ENCODE measurements at places on chromosomes 3 and 15.

GRCh38 chr3:66021731-66022131 is 17.0 kb downstream of the MAGI1 start:
- no peak overlapping the region for H3K27ac ChIP-seq
- H3K36me3 ChIP-seq: no peaks in the 10 kb centered on the region
- H3K27me3 ChIP-seq: no peaks in the 10 kb centered on the region
- no peak overlapping the region for H3K4me3 ChIP-seq

DNA sequence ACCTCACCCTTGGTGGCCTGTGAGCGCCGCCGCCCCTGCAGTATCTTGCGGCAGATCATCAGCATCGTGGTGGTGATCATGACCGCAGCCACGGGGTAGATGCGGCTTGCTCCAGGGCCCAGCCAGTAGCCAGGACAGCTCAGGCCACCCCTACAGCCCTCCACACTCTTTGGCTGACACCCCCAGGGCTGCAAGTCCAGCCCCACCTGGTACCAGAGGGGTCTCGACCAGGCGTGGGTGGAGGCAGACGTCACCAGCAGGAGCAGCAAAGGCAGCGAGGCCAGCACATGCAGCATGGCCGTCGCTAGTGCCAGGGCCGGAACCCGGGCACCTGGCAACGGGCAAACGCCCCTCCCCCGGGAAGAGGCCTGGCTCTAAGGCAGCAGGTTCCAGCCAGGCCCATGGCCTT is at the start of gene TMEM89:
Gene TMEM89 (minus strand): TSS at position 309 of the 409 bp plus-strand sequence. CDS start 13 bp downstream, at position 296.
- no peaks in the 10 kb centered on the region for H3K27me3 ChIP-seq
- no peak within 1 kb of the TSS for H3K27ac ChIP-seq
- H3K4me1 ChIP-seq: no peaks in the 10 kb centered on the region
- no peak for DNase-seq
- no peak within 1 kb of the TSS for H3K4me3 ChIP-seq

DNA sequence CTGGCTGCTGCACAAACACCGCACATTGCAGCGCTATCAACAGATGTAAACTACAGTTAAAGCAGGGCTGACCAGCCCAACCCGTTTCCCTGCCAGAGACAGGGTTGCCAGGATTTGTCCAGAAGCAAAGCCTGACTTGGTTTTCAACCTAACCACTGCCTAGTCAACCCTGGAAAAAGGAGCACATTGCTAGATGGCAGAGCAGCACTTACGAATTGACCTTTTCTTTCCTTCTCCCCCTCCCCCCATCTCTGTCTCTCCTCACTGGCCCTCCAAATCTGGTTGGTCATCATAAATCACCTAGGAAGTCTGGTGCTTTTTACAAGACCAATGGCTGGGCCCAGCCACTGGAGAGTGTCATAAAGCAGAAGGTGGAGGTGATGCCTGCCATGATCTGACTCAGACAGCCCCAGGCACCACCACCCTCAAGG is 51.3 kb downstream of the ABCC5 start:
- DNase-seq: no peak
- no peak overlapping the region for H3K4me3 ChIP-seq
- no peaks in the 10 kb centered on the region for H3K27me3 ChIP-seq

- H3K4me1 ChIP-seq: peaks cover 12% of the 10 kb centered on the region
- H3K36me3 ChIP-seq: no peaks in the 10 kb centered on the region
- no peak overlapping the region for H3K27ac ChIP-seq
- DNase-seq: no peak
Observed at GRCh38 chr3:183208260-183208659, 44.8 kb upstream of the B3GNT5 start.

DNA sequence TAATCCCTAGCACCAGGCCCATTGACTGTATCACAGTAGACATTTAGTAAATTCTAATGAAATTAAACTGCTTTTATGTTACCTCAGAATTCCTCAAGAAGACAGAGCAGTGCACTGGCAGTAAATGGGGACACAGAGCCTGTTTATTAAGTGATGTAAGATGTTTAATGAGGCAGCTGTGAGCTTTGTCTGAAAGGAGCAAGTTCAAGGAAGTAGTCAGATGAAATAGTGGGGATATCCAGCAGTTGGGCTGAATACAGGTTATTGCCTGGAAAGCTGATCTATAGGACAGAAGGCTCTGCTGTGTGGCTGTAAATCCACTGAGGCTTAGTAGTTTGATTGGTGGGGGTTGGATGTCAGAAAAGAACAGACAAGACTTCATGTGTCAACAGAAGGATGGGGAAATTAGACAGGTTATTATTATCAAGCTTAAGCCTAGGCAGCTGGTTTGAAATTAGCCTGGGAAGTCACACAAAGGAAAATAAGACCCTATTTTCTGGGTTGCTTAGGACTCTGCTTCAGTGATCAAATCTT is 62.2 kb downstream of the PFN2 start:
- no peaks in the 10 kb centered on the region for H3K4me1 ChIP-seq
- H3K27me3 ChIP-seq: no peaks in the 10 kb centered on the region
- H3K4me3 ChIP-seq: no peak overlapping the region
- no peak for DNase-seq
- H3K36me3 ChIP-seq: peaks cover 1% of the 10 kb centered on the region

DNA sequence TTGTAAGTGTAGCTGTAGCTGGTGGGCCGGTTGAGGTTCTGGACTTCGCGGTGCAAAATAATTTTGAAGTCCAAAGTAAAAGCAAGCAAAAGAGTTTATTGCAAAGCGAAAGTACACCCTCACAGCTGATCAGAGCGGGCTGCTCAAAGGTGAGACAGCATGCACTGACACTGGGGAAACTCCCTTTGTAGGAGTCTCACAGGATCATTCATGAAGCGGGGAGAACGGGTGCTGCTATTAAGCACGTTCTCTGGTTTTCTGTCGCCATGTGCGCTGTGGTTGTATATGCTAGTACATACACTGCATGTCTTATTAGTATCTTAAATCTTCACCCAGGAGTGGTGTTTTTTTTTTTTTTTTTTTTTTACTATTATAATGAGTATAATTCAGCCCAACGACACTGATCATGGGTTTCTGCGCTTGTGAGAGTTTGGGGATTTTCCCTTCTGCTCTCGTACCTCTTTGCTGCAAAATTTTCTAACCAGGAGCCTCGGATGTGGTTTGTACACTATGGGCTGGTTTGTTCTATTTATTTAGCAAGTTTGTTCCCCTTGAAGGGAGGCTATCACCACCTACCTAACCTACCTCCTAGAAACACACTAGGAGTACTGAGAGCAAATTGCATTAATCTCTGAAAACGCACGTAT is 1.4 kb upstream of the AP4E1 start:
- peak overlapping the region; percentile 96 for H3K27ac ChIP-seq
- H3K36me3 ChIP-seq: peaks cover 3% of the 10 kb centered on the region
- H3K4me3 ChIP-seq: peak overlapping the region; percentile 94
- peaks cover 10% of the 10 kb centered on the region for H3K4me1 ChIP-seq

DNA sequence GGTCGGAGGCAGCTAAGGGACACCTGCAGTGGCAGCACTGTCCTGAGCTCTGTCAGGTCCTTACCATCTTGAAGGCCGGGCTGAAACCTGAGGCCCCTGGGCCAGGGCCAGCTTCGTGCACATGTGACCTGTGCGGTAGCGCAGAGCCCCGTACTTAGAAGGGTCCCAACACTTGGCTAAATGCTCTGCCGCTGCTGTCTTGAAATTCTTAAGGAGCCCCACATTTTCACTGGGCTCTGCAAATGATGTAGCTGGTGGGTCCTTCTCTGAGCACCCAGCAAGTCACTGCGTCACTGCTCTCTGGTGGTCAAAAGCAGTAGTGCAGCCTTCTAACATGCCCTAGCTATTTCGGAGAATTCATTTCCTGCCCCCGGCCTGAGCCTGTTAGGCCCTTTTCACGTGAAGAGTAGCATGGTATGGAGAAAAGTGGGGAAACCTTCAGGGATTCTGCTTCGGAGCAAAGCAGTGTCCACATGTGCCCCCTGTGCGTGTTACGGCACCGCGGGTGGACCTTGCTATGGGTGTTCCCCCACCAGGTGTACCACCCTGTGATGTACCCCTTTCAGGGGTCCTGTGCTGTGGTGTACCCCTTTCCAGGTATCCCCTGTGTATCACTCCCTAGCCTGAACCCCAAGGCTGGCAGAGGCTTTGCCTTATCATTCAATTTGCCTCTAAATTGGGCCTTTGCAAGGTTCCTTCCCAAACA is 79.7 kb downstream of the TMEM266 start:
- H3K27me3 ChIP-seq: no peaks in the 10 kb centered on the region
- peaks cover 5% of the 10 kb centered on the region for H3K4me1 ChIP-seq
- DNase-seq: peak; percentile 78
- no peak overlapping the region for H3K4me3 ChIP-seq
- no peak overlapping the region for H3K27ac ChIP-seq

DNA sequence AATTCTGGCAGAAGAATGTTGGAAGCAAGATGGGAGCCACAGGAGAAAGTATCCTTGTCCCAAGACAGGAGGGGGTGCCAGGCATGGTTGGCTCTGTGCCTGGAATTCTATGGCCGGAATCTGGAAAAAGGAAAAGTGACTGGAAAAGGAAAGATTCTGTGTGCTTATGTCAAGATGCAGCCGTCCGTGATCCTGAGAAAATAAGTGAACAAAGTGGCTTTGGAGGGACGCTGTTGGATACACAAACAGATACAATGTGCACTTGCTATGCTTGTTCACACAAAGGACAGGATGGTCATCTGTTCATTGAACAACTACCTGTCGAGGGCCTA is 28.5 kb upstream of the MUC20 start:
- no peak overlapping the region for H3K27ac ChIP-seq
- DNase-seq: no peak
- peaks cover 2% of the 10 kb centered on the region for H3K4me1 ChIP-seq
- no peak overlapping the region for H3K4me3 ChIP-seq
- H3K27me3 ChIP-seq: no peaks in the 10 kb centered on the region

- no peak overlapping the region for H3K27ac ChIP-seq
- H3K4me1 ChIP-seq: no peaks in the 10 kb centered on the region
- H3K36me3 ChIP-seq: no peaks in the 10 kb centered on the region
Observed at GRCh38 chr3:99118381-99118780, 216.9 kb upstream of the DCBLD2 start.

- no peak overlapping the region for H3K4me3 ChIP-seq
Observed at GRCh38 chr3:140204271-140204984, 269.4 kb downstream of the CLSTN2 start.

- H3K27ac ChIP-seq: no peak overlapping the region
- DNase-seq: no peak
- H3K4me1 ChIP-seq: no peaks in the 10 kb centered on the region
Observed at GRCh38 chr3:38070013-38070412, 31.0 kb downstream of the DLEC1 start.

DNA sequence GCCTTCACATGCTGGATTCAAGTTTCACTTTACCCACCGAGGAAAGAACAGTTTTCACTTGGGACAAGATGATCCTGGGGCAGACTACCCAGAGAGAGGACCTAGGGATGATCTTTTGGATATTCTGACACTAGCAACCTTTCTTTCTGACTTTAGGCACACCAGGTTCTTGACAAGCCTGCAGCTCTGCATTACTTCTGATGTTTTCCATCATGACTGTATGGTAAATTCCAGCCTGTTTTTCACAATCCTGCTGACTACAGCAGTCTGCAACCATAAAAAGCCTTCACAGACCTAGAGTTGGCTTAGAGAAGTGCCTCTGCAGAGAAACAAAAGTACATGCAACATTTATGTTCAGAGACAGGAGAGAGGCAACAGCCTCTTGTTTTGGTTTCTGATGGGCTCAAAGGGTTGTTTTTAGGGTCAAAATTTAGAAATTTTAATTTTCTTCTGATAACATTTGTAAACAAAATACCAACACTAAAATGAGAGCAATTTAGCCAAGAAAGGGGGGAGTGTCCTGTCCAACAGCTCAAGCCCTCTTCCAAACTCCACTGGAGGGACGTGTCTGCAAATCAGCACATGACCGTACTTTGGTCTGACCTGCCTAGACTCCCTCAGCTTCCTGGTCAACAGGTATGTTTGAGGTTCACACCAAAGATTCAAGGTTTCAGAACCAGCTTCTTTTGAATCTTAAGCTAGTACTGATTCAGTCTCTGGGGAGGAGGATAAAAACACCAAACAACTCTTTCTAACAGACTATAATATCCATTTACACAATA is 799 bp downstream of the ABI3BP start:
- no peak for DNase-seq
- peak overlapping the region; percentile 32 for H3K27ac ChIP-seq
- no peaks in the 10 kb centered on the region for H3K27me3 ChIP-seq
- no peaks in the 10 kb centered on the region for H3K36me3 ChIP-seq

DNA sequence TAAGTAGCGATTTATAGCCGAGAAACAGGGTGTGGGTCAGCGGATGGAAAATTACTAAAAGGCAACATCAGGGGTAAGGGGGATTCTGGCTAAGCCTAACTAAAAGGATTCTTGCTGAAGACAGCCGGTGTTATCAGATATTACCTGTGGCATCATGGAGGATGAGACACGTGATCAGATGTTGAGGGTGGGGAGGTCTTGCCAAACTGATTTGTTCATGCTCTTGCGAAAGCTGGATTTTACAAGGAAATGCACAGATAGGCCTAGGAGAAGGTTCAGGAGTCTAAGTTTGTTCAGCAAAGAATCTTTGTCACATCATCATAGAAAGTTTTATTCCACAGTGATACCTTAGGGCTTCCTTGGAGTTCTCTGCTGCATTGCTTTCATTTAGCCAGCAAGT is 396.8 kb upstream of the TBL1XR1 start:
- H3K4me3 ChIP-seq: no peak overlapping the region
- no peaks in the 10 kb centered on the region for H3K36me3 ChIP-seq
- no peak overlapping the region for H3K27ac ChIP-seq
- H3K27me3 ChIP-seq: no peaks in the 10 kb centered on the region
- H3K4me1 ChIP-seq: peaks cover 21% of the 10 kb centered on the region
- DNase-seq: no peak

DNA sequence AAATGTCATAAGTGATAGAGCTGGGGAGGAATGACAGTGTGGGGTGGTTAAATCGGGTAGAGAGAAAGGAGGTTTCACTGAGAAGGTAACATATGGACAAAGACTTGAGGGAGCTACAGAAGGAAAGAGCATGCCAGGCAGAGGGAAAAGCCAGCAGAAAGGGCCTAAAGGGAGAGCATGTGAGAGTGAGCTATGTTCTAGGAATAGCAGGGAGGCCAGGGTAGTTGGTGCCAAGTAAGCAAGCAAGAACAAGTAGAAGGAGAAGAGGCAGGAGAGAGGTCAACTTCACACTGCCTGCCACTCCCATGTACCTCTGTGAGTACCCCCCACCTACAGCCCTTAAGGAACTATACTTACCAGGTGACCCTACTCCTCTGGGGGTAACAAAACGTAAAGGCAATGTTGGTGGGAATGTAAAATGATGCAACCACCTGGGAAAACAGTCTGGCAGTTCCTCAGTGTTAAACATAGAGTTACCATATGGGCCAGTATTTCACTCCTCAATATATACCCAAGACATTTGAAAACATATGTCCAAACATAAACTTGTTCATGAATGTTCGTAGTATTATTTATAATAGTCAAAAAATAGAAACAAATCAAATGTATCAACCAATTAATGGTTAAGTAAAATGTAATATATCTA is 67.6 kb downstream of the SFMBT1 start:
- no peak overlapping the region for H3K27ac ChIP-seq
- peaks cover 5% of the 10 kb centered on the region for H3K4me1 ChIP-seq
- no peak overlapping the region for H3K4me3 ChIP-seq
- no peak for DNase-seq
- H3K36me3 ChIP-seq: no peaks in the 10 kb centered on the region

DNA sequence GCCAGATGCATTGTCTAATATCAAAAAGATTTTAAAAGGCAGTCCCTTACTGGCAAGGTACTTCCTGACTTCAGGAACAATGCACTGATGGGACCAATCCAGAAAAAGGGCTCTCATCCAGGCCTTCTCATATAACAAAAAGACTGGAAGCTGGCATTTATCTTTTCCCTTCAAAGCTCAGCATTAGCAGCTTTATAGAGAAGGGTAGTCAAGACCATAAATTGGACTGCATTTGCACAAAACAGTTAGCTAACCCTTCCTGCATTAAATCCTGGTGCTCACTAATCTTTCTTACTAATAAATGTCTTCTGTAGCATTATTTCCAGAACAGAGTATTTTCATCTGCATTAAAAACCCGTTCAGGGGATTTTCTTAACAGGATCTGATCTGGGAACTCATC is 46.0 kb upstream of the NEK10 start:
- H3K36me3 ChIP-seq: no peaks in the 10 kb centered on the region
- H3K27ac ChIP-seq: no peak overlapping the region
- H3K4me1 ChIP-seq: no peaks in the 10 kb centered on the region
- no peak for DNase-seq
- H3K4me3 ChIP-seq: no peak overlapping the region
